ENCODE measurements at places on chromosomes 1 and 21. TPM values are rescaled to one million over a fixed set of nuclear protein-coding genes. Genes with fewer than 3 reads are reported as not detected.

- DNase-seq: no peak
Measured at GRCh38 chr21:22374218-22374969, 1376.2 kb downstream of the NCAM2 start.

DNA sequence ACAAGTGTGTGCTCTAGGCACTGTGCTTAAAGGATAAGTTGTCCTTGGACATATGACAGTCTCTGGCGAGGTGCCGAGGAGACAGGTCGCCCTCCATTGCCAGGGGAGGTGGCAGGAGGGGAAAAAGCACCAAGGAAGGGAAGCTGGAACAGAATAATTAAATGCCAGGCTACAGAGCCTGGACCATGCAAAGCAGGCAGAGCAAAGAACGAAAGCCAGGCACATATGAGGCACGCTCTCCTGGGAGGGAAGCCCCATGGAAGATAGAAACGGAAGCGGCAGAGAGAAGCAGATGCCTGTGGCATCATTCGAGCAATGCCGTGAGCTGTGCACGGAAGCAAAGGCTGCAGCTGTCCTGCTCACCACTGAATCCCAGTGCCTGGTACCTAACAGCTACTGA, 91.2 kb downstream of the JAK1 start:
- no peak for DNase-seq

DNA sequence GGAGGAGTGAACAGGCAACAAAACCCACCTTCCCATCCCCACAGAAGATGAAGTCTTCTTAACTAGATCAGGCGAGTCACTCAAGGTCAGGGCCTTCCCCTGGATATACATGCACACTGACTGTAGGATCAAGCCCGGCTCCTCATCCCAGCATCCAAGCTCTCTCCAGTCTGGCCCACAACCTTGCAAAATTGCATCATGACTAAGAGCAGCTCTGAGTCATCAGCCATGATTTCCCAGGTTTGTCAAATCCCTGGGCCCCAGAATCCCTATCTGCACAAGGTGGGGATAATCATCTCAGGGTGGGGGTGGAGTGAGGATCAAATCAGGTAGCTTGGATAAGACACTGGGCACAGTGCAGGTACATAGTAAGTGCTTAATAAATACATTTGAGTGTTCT, 199.3 kb upstream of the GRIK3 start:
- DNase-seq: no peak

GRCh38 chr1:184900507-184900906, 73.8 kb downstream of the NIBAN1 start:
- DNase-seq: no peak

DNA sequence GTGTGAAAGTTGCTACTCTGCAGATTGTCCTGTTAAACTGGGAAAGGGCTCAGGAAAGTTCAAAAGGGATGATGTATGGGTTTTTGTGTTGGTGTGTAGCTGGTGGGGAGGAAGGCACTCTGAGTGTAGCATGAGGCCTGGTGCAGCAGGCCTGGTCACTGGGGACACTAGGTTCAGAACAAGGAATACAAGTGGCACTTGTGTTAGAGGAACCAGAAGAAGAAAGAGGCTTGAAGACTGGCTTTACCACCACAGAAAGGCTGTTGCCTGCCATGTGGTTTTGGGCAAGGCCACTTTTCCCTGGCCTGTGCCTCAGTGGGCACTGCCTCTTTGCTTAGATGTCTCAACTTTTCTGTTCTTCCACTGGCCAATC, 122.8 kb downstream of the NOS1AP start:
- DNase-seq: no peak

GRCh38 chr21:46064870-46065214, 33.1 kb upstream of the COL6A2 start:
- no peak for DNase-seq

DNA sequence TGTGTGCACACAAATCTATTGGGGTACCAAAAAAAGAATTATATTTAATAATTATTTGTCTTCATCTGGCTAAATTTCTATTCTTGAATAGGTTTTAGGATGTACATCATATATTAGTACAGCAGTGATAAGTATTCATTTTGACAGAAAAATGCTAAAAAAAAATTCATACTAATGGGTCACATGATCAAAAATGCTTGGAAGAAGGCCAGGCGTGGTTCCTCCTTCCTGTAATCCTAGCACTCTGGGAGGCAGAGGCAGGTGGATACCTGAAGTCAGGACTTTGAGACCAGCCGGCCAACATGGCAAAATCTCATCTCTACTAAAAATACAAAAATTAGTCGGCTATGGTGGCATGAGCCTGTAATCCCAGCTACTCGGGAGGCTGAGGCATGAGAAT, 26.9 kb upstream of the PTGFRN start:
- DNase-seq: no peak

DNA sequence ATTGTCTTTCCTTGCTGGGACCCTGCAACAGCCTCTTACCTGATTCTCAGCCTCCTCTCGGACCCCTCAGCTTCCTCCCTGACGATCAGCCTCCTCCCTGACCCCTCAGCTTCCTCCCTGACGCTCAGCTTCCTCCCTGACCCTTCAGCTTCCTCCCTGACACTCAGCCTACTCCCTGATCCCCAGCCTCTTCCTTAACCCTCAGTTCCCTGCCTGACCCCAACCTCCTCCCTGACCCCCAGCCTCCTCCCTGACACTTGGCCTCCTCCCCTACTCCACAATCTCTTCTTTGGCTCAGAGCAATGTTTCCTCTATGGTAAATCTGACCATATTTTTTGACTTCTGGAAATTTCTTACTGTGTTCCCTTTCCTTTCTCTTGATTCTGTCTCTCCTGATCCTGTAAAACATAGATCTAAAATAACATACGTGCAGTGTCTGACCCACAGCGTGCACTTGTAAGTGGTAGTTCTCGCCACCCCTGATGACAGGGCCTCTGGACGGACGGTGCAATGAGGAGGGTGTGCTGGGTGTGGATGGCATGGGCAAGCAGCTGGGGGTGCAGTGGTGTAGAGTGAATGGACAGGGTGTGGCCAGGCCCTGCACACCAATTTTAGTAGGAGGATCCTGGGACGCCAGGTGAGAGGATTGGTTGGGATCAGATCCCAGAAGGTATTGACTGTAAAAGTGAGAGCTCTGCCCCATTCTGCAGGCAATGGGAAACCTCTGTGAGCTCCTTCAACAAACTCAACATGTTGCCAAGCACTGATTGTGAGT, 264.1 kb downstream of the FOXD2 start:
- no peak for DNase-seq

DNA sequence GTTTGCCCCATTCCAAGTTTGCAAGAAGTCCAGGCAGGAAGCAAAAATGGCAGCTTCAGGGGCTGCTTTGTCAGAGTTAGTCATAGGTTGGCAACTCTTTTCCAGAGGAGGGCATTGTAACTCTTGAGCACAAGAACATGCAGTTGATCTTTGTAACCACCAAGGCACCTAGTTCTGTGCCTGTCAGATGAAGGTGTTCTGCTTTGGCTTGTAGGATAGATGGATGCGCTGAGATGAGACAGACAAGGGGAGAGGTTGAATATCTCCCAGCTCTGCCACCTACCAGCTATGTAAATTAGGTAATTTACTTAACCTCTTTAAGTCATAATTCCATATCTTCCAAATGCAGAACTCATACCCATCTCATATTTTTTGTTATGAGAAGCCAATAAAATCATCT, 89.3 kb downstream of the ZNF648 start:
- DNase-seq: no peak

DNA sequence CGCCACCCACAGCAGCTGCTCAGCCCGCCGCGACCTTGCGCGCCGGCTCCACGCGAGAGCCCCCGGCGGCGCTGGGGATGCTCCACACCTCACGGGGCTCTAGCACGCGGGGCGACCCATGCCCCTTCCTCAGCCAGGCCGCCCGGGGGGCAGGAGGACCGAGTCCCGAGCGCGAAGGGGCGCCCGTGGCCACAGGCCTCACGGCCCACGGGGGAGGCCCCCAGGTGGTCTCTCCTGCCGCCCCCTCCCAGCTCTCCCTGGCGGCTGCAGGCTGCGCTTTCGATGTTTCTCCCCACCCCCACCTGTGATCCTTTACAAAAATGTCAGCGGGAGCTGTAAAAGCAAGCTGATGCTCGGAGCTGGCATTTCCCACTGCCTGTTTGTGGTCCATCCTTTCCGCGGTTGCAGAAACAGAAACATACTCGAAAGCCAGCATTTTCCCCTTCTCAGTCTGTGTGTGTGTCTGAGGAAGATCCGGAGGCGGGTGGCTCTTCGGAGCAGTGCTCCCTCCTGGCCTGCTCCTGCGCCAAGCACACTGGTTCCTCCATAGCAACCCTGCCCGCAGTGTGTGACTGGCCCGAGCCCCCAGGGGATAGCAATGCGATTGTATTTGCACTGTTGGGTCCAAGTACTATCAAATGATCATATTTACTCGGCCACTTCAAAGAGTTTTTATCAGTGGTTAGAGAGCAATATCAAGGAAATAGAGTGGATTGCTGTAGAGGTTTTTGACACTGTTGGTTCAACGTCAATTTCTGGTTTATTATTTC, 2.1 kb downstream of the KIF26B start:
- no peak for DNase-seq

GRCh38 chr1:15405106-15405850, 4.4 kb upstream of the EFHD2 start:
- DNase-seq: no peak

- no peak for DNase-seq
Measured at GRCh38 chr1:22320587-22321344, 130.9 kb upstream of the ZBTB40 start.

DNA sequence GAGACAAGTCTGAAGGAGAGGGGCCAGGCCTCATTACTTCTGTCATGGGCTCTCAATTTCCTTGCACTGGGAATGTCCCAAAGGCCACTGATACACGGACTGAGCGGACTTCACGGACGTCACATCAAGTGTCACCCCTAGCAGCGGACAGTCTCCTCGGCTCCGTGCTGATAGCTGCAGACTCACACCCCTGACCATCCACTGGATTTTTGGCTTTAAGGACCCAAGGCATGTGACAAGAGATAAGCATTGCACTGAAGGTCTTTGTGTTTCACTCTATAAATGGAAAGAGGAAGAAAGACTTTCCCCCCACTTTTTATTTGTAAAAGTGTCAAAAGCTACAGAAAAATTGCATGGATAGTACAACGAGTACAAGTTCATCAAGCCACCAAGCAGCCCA, 200.4 kb upstream of the FGGY start:
- DNase-seq: no peak

DNA sequence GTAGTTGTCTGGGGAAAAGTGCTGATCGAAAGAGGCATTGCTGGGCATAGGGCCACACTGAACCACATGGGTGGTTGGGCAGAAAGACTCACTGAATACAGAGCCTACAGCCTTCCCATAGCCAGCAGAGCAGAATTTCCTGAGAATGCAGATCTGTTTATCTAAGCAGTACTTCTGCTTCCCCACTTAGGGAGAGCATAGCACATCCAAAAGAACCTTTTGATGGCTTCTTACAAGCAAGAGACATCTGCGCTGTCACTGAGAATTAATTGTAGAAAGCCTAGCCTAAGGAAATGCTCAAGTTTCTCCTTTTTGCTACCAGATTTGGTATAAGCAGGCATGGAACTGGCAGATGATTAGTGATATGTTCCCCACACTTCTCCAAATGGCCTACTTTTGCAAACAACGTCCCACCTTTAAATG, 13.0 kb upstream of the KLHDC8A start:
- no peak for DNase-seq

- no peak for DNase-seq
Measured at GRCh38 chr1:229027622-229028182, 243.2 kb upstream of the RAB4A start.

DNA sequence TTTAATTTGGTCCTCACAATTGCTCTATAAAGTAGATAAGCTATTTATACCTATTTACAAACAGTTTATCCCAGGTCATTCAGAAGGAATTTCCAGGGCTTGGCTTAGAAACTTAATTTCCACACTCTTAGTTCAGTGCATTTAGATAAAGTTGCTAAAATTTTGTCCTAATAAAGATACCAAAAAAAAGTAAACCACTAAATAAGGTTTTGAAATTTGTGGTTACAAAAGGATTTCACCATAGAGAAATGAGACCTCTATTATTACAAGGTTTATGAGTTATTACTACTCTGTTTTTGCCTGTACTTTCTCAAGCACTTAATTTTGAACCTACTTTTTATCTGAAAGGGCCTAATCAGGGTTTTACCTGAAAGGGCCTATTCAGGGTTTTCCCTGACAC, 22.4 kb downstream of the PTPN22 start:
- no peak for DNase-seq

GRCh38 chr21:43012596-43012995, 38.2 kb downstream of the PKNOX1 start:
- DNase-seq: no peak

GRCh38 chr1:4529446-4530165, 124.8 kb upstream of the AJAP1 start:
- no peak for DNase-seq

- no peak for DNase-seq
Measured at GRCh38 chr1:177863796-177864195, 106.1 kb downstream of the SEC16B start.

- no peak for DNase-seq
Measured at GRCh38 chr1:29865051-29865450, 628.7 kb downstream of the PTPRU start.

DNA sequence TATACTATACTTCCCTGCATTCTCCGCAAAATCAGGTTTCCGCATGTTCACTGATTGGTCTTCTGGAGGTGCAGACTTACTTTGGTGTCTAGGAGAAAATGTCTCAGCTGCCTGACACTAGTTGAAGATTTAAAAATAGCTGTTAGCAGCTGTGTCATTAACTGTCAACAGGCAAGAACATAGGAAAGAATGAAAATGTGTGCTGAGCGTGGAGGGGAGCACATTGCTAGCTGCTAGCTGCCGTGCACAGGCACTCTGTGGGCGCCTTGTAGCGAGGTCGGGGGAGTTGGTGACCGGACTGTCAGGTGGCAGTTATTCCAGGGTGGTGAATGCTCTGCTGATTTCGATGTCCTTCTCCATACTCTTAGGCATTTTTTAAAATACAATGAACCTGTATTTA, 5.2 kb downstream of the FAAH start:
- DNase-seq: no peak

DNA sequence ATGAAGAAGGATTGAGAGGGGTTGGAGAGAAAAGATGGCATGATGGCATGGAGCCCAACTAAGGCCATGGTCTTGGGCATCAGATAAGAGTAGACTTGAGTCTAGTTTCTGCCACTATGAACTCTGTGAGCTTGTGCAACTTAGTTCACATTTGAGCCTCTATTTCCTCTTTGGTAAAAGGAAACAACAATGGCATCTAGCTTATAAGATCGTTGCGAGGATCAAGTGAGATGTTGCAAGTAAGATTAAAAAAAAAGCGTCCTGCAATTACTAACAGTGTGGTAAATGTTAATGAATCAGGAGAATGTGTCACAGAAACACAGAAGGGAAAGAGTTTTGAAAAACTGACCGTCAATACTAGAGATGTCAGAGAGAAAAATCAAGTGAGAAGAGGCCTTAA, 202.9 kb upstream of the FGGY start:
- DNase-seq: no peak

- no peak for DNase-seq
Measured at GRCh38 chr1:29670752-29671151, 434.4 kb downstream of the PTPRU start.

The SELENOF gene
- total RNA-seq: 137 TPM

The CHRNB2 gene
- total RNA-seq: 0.74 TPM

The DNAI4 gene
- total RNA-seq: 8.0 TPM

The AMY1A gene
- not detected for total RNA-seq

The FCRL6 gene
- not detected for total RNA-seq

The MNDA gene
- total RNA-seq: 0.36 TPM

The TMPRSS2 gene
- 786 TPM for total RNA-seq

The CFH gene
- 31.5 TPM for total RNA-seq

The NBPF6 gene
- 1.1 TPM for total RNA-seq

The OPTC gene
- total RNA-seq: not detected

Data from prostate gland (tissue), 2 donors.